Activated CD8-positive, alpha-beta memory T cell treated with anti-CD3 and anti-CD28 coated beads, Interleukin-2, amount 10 ng/mL, durations not matched to agents 7 days and 5 days (primary cell): ENCODE measurements at places on chromosomes 3 and 15.

DNA sequence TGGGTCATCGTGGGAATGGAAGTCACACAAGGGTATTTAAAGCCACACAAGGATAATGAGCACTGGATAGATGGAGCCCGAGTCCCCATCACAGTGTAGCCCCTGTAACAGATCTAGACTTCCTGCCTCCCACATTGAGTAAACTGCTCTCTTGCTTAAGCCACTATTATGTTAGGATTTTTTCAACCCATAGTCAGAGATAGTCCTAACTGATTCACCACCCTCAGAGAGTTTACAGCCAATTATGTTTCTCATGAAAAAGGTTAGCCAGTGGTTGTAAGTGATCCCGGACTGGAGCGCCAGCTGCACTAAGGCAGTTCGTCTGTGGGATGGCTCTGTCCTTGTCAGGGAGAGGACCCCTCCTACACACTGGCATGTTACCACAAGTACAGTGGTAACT is 77.0 kb downstream of the KLF13 start:
- DNase-seq = no peak

DNA sequence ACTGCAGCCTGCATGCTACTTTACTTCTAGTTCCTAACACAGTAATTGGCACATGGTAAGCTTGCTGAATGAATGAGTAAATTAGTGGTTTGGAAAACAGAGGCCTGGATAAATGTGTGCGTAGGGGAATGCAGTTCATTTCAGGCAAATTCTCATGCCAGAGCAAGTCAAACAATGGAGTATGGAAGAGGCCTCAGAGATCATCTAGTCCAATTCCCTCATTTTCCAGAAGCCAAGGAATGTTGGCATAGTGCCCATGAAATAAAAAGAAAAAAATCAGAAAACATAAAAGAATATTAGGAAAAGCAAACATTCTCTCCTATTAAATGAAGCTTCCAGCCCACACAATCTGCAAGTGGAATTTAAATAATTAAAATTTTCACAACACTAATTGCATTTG is 92.4 kb downstream of the MB21D2 start:
- no peak for DNase-seq

DNA sequence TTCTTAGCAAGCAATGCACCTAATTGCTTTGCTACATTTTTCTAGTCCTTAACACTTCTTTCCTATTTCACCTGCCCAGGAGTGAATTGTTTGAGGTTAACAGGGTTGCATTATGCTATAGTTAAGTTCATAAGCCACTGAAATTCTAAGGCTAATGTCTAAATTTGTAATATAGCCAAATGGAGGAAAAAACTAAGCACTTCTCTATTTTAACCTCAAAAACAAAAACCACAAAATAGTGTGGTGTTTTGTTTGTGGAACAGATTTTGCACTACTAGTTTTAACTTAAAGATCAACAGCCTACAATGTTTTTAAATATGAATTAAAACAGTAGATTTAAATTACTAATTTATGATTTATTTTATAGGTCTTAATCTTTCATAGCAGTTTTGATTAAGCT is 5.5 kb downstream of the ATOSA start:
- DNase-seq = no peak

- no peak for DNase-seq
Observed at GRCh38 chr15:101091080-101092017, 160.5 kb downstream of the CHSY1 start.
